ENCODE measurements at places on chromosomes 7 and 10.
A peak's percentile ranks its signal among the peaks of the same experiment; 100 is the strongest.

DNA sequence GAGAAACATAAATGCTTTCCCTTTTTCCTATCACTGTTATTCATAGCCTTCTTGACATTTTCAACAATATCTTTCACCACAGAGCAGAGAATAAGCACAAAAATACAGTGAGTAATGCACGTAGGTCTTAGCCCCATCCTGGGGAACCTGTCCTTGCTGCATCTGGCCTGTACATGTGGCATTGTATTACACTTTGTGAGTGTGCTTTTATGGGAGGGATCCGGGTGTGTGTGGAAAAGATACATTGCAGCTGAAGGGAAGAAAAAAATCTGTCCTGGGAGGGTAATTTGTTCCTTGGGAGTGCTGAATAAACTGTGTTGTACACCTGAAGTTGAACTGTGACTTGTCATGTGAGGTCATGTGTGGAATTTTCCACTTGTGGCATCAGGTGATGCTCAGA, 422.7 kb upstream of the LRGUK start:
- peaks cover 66% of the 10 kb centered on the region for H3K4me1 ChIP-seq
- H3K36me3 ChIP-seq: no peaks in the 10 kb centered on the region
- no peak for DNase-seq

- peaks cover 13% of the 10 kb centered on the region for H3K27me3 ChIP-seq
- H3K4me1 ChIP-seq: no peaks in the 10 kb centered on the region
- no peaks in the 10 kb centered on the region for H3K36me3 ChIP-seq
These were observed 171.7 kb downstream of the CUX1 start for GRCh38 chr7:101989101-101989500.

DNA sequence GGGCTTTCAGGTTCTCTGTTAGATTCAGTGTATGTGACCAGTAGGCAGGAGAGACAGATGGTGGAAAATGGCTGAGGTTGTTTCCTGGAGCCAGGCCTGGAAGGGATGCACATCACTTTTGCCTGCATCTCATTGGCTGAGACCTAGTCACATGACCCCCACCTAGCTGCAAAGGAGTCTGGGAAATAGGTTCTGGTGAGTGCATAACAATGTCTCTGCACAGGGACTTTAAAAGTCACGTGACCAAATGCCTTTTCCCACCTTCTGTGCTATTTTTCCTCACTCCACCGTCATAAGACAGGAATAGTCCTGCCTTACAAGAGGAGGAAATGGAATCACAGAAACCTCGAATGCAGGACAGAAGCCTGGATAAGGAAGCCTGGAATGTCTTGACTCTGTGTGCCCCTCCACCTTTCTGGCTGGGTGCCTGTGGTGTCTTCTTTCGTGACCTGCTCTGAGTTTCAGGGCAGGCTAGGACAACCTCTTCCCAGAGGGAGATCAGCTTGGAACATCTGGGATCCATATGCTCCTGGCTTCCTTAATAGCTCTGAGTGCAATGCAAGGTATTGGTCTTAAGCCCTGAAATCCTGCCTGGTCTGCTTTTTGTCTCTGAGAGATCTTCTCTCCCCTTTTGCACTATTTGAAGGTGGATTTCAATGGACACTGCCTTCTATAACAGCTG, 139.9 kb upstream of the ZNF438 start:
- H3K27ac ChIP-seq: no peak overlapping the region
- peaks cover 12% of the 10 kb centered on the region for H3K4me1 ChIP-seq
- H3K27me3 ChIP-seq: no peaks in the 10 kb centered on the region
- H3K4me3 ChIP-seq: no peak overlapping the region

GRCh38 chr10:49690698-49691356, 11.4 kb downstream of the C10orf53 start:
- peaks cover 61% of the 10 kb centered on the region for H3K27me3 ChIP-seq
- no peaks in the 10 kb centered on the region for H3K36me3 ChIP-seq
- H3K4me3 ChIP-seq: no peak overlapping the region
- H3K4me1 ChIP-seq: peaks cover 9% of the 10 kb centered on the region
- H3K27ac ChIP-seq: no peak overlapping the region
- DNase-seq: no peak

GRCh38 chr7:3034591-3035150, 9.0 kb downstream of the CARD11 start:
- no peak overlapping the region for H3K27ac ChIP-seq
- H3K27me3 ChIP-seq: peaks cover 3% of the 10 kb centered on the region
- no peaks in the 10 kb centered on the region for H3K4me1 ChIP-seq
- no peak overlapping the region for H3K4me3 ChIP-seq

DNA sequence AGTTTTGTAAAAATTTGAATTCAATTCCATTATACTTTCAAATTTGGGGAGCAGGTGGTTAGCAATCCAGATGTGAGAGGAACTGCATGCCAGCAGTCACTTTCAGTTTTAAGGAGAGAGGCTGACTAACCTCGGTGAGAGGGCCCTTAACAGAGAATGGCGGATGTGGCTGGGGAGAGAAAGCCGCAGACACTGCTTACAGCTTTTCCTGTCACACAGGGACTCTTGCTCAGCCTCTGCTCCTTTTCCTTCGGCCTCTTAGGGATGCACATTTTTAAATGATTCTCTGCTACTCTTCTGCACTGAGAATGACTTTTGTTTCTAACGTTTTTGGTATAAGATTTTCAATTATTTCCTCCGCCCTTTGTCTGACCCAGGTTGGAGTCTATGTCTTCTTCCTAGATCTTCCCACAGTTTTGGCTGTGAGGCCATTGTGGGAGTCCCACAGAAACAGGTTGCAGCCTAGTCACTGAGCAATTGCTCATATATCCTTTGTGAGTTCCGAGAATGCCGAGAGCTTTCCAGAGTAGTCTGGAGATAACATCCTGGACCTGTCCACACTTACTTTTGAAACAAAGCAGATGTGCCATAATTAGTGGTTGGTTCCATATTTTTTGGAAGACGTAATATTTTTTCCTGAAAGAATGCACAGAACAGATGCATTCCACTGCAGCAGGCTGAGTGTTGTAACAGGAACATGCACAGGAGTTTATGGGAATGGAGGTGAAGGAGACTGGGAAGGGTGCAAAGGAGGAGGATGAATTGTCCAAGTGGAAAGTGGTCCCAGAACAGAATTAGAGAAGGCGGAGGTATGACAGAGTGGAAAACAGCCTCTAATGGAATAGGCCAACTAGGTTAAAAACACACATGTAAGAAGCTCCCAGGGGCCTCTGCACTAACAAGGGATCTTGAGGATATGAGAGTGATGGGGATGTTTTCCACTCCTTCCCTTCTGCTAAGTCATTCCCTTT, 168.0 kb upstream of the ZNF32 start:
- H3K4me1 ChIP-seq: peaks cover 88% of the 10 kb centered on the region
- no peaks in the 10 kb centered on the region for H3K36me3 ChIP-seq
- peak; percentile 90 for DNase-seq
- H3K27me3 ChIP-seq: no peaks in the 10 kb centered on the region
- peak overlapping the region; percentile 79 for H3K4me3 ChIP-seq
- H3K27ac ChIP-seq: peak overlapping the region; percentile 92

DNA sequence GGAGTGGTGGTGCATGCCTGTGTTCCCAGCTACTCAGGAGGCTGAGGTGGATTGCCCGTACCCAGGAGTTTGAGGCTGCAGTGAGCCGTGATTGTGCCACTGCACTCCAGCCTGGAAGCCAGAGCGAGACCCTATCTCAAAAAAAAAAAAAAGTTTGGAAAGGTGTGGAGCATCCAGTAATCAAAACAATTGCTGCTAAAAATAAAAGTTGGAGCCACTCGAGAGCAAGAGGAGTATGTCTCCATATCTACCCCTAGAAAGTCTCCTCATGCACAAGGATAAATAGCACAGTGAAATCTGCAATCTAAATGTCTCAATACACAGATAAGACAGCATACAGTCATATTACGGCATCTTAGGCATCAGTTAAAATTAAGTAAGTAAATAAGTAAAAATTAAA, 81.5 kb upstream of the NEBL start:
- H3K4me3 ChIP-seq: no peak overlapping the region
- no peaks in the 10 kb centered on the region for H3K4me1 ChIP-seq
- no peaks in the 10 kb centered on the region for H3K36me3 ChIP-seq
- no peak overlapping the region for H3K27ac ChIP-seq
- H3K27me3 ChIP-seq: no peaks in the 10 kb centered on the region

DNA sequence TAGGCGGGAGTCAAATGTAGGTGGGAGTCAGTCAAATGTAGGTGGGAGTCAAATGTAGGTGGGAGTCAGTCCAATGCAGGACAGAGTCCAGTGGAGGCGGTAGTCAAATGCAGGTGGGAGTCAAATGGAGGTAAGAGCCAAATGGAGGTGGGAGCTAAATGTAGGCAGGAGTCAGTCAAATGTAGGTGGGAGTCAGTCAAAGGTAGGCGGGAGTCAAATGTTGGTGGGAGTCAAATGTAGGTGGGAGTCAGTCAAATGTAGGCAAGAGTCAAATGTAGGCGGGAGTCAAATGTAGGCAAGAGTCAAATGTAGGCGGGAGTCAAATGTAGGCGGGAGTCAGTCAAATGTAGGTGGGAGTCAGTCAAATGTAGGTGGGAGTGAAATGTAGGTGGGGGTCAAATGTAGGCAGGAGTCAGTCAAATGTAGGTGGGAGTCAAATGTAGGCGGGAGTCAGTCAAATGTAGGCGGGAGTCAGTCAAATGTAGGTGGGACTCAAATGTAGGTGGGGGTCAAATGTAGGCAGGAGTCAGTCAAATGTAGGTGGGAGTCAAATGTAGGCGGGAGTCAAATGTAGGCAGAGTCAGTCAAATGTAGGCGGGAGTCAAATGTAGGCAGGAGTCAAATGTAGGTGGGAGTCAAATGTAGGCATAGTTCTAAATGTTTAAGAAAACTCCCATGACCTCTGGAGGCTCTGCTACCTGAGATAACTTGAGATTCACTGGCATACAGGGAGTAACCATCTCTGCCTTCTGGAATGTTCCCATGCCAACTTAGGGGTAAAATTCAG, 30.2 kb upstream of the ZFAND2A start:
- no peak for DNase-seq
- H3K4me1 ChIP-seq: peaks cover 8% of the 10 kb centered on the region
- H3K27ac ChIP-seq: no peak overlapping the region
- no peak overlapping the region for H3K4me3 ChIP-seq
- no peaks in the 10 kb centered on the region for H3K36me3 ChIP-seq

GRCh38 chr7:70193514-70193913, 595.2 kb downstream of the AUTS2 start:
- no peaks in the 10 kb centered on the region for H3K4me1 ChIP-seq
- H3K4me3 ChIP-seq: no peak overlapping the region
- H3K27me3 ChIP-seq: no peaks in the 10 kb centered on the region
- no peak for DNase-seq
- no peaks in the 10 kb centered on the region for H3K36me3 ChIP-seq

DNA sequence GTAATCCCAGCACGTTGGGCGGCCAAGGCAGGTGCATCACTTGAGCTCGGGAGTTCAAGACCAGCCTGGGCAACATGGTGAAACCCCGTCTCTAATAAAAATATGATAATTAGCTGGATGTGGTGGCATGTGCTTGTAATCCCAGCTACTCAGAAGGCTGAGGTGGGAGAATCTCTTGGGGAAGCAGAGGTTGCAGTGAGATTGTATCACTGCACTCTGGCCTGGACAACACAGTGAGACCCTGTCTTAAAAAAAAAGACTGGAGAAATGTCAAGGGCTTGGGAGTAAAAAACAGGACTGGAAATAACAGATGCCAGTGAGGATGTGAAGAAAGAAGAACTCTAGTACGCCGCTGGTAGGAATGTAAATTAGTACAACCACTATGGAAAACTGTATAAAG, 16.7 kb upstream of the NUP205 start:
- H3K36me3 ChIP-seq: no peaks in the 10 kb centered on the region
- peaks cover 23% of the 10 kb centered on the region for H3K27me3 ChIP-seq
- no peak overlapping the region for H3K27ac ChIP-seq
- DNase-seq: no peak
- no peak overlapping the region for H3K4me3 ChIP-seq

GRCh38 chr7:107495516-107495915, 25.7 kb downstream of the GPR22 start:
- H3K36me3 ChIP-seq: 0 out of 2 replicates have a peak, but pooled peaks cover 5% of the 10 kb centered on the region
- no peak for DNase-seq
- peaks cover 35% of the 10 kb centered on the region for H3K4me1 ChIP-seq
- H3K4me3 ChIP-seq: no peak overlapping the region
- H3K27ac ChIP-seq: no peak overlapping the region

DNA sequence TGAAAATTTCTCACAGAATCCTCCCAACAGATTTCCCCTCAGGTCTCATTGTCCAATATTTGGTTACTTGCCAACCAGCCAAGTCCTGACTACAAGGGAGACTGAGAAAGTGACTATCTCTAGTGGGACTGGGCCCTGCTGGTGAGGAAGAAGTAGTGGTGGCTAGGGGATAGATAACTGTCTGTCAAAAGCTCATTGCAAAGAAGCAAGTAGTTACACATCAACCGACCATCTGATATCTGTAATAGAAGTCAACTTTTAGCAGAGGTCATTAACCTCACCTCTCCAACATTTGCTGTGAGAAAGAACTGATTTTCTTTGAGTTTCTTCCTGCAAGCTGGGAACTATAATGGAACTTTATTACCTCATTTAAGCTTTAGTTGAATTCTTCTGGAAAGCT, 15.2 kb downstream of the STAMBPL1 start:
- peaks cover 17% of the 10 kb centered on the region for H3K36me3 ChIP-seq
- no peak for DNase-seq
- H3K4me1 ChIP-seq: peaks cover 92% of the 10 kb centered on the region

DNA sequence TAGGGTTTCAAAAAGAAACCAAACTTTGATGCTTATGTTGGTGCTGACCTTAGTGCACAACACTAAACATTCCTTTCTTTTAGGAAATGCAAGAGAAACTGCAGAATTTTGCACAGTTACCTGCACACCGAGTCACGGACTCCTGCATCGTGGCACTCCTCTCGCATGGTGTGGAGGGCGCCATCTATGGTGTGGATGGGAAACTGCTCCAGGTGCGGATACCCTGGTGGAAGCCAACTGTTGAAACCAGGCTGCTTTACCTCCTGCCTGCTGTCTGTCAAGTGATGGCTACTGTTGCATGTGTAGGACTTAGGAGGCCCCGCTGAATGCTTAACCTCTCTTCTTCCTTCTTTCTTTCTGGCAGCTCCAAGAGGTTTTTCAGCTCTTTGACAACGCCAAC, 11.7 kb downstream of the CASP2 start:
- no peak overlapping the region for H3K27ac ChIP-seq
- no peak for DNase-seq
- peaks cover 54% of the 10 kb centered on the region for H3K4me1 ChIP-seq
- H3K27me3 ChIP-seq: no peaks in the 10 kb centered on the region
- H3K36me3 ChIP-seq: peaks cover 56% of the 10 kb centered on the region

DNA sequence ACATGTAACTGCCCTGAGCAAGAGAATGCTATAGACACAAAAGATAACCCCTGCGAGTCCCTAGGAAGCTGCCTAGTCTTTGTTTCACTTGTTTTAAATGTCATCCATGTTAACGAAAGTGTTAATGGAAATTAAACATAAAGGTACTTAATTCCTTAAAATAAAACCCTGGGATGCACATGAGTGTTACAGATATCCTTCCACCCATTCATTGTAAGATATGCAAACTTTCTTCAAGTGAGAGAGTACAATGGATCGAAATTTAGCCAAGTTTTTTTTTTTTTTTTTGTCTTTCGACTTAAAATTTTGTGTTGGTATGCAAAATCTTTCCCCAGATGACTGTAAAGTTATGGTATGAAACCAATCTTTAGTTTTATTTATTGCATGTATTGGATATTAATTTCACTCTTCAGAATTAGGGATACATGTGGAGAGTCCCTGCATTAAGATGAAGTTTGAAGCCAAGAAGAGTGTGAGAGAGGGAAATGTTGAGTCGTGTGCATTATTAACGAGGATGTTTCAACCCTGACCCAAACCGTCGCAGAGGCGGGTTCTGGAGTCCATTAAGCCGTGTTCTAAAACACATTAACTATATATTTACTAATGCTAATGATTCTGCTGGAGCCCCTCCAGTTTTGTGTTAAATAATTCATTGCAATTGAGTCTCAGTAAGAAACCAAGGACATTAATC, 1.6 kb downstream of the CDK14 start:
- no peak for DNase-seq
- H3K4me3 ChIP-seq: peak overlapping the region; percentile 95
- H3K27ac ChIP-seq: peak overlapping the region; percentile 54
- peaks cover 1% of the 10 kb centered on the region for H3K27me3 ChIP-seq
- H3K36me3 ChIP-seq: 0 out of 2 replicates have a peak, but pooled peaks cover 3% of the 10 kb centered on the region

All from HFFc6 (cell line).